Transverse colon (tissue), 4 donors: ENCODE measurements at places on chromosomes 6 and 20.
A peak's percentile ranks its signal among the peaks of the same experiment; 100 is the strongest.

DNA sequence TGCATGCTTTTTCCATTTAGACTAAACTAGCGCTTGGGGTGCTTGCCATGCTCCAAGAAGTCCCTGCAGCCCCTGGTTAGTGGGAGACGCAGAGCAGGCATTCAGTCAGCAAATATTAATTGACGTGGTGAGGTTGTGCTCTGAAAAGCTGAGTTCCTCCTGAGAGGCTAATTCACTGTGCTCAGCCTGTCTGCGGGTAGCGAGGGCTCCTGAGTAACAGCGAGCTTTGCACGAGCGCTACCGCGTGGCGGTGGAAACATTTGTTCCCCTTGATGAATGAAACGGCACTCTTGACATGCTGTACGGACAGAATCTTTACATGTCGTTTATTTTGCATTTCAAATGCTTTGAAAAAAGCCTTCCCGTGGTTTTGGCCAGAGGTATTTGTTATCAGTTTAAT lies 170.6 kb upstream of the AGPAT4 start:
- DNase-seq: no peak

DNA sequence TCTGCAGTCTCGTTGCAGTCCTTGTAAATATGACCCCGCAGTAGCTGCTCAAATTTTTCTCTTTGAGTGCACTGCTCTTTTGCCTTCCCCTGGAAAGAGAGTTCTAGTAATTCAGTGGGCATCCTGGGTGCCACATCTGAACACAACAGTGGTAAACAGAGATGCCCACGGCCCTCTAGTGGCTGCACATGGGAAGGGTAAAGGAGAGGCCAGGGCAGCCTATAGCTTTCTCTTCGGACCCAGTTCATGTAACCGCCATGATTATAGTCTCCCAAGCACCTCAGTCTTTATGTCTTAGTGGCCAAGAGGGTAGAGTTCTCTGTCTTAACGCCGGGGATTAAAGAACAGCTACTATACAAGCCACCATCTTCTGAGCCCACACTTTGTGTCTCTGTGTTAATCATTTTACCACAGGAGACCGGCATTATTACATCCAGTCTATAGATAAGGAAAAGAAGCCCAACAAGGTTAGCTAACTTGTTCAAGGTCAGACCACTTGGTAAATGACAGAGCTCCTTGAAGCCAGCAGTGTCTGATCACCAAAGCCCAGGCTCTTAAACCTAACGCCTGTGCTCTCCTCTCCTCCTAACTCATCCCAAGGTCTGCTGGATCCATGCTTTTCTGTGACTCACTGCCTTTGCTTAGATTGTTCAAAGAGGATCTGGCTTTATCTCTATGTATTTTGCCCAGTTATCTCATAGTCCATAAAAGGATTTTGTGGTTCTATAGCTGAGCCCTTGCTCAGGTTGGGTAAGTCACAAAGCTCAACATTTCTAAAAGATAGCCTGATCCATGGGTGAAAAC lies 81.8 kb downstream of the ISM1 start:
- DNase-seq: peak; percentile 32

- no peak for DNase-seq
Measured at GRCh38 chr6:87152526-87152955, 2.8 kb upstream of the ZNF292 start.

GRCh38 chr6:138297761-138298298 lies 79.5 kb upstream of the PBOV1 start:
- DNase-seq: no peak

GRCh38 chr20:59718071-59718470 lies 113.7 kb downstream of the PHACTR3 start:
- no peak for DNase-seq

GRCh38 chr20:36162272-36162966 lies 7.9 kb downstream of the EPB41L1 start:
- no peak for DNase-seq

- DNase-seq: peak; percentile 28
Measured at GRCh38 chr20:62365814-62366369, 1.2 kb downstream of the LAMA5 start.

GRCh38 chr20:51311636-51312479 lies 230.7 kb downstream of the NFATC2 start:
- no peak for DNase-seq

GRCh38 chr6:166598441-166599138 lies 12.1 kb upstream of the RAMACL start:
- DNase-seq: no peak
